ENCODE measurements at places on chromosomes 1 and 21.
A peak's percentile ranks its signal among the peaks of the same experiment; 100 is the strongest.

GRCh38 chr1:18881642-18882431 lies 20.5 kb downstream of the ALDH4A1 start:
- DNase-seq, result no peak

DNA sequence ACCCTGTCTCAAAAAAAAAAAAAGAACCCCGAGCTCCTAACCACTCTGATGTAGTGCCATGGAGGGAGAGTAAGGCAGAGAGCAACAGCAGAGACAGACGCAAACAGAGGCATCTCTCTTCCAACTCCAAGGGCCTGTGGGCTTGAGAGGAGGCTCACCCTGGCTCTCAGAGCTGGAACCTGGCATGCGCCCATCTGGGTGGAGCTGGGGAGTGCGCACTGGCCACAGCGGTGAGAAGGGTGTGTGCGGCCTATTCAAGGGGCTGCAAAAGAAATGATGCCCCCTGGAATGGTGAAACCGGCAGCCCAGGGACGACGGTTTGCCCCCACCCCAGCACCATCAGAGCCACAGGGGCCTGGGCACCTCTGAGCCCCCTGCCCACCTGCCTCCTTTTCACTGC lies 17.6 kb downstream of the COL8A2 start:
- DNase-seq, result no peak

DNA sequence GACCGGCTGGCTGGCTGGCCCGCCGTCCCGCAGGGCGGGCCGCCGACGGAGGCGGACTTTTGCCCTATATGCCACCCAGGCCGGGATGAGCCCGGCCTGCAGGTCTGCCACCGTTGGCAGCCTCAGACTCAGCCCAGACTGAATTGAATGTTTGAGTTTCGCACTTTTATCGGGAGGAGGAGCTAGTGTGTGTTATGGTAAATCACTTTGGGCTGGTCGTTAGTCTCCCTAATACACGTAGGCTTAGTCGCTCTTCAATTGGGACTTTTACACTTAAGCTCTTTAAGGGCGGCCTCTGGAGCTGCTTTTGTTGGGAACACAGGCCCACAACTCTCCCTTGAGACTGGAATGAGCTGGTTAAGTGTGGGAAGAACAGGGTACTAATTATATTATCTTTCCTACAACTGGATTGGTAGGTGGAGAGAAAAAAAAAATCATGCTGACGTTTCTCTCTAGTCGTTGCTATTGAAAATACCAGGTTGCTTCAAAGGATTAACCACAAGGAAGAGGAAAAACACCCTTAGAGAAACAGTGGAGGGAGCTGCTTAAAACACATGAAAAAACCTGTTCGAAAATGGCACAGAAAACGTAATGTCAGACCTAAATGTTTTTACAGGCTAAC lies 1.4 kb upstream of the IRF2BP2 start:
- no peak for DNase-seq

- no peak for DNase-seq
Measured at GRCh38 chr1:170590921-170591705, 59.1 kb downstream of the GORAB start.

GRCh38 chr1:203408486-203409481 lies 57.9 kb upstream of the FMOD start:
- DNase-seq, result peak; percentile 72

DNA sequence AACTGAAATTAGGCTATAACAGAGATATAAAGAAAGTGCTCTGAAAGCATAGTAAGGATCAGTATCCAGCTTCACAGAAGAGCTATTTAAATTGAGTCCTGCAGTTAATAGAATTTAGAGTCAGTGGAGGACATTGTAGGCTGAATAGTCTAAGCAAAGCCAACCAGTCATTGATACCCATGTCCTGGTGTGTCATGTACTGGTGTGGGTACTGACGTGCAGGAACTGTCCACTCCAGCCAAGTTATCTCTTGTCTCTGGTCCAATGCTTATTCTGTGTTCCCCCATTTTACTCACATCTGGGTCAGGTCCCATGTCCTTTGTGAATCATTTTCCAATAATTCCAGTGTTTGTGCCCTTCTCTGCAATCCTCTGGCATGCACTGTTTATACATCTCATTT lies 90.0 kb downstream of the MACF1 start:
- no peak for DNase-seq

DNA sequence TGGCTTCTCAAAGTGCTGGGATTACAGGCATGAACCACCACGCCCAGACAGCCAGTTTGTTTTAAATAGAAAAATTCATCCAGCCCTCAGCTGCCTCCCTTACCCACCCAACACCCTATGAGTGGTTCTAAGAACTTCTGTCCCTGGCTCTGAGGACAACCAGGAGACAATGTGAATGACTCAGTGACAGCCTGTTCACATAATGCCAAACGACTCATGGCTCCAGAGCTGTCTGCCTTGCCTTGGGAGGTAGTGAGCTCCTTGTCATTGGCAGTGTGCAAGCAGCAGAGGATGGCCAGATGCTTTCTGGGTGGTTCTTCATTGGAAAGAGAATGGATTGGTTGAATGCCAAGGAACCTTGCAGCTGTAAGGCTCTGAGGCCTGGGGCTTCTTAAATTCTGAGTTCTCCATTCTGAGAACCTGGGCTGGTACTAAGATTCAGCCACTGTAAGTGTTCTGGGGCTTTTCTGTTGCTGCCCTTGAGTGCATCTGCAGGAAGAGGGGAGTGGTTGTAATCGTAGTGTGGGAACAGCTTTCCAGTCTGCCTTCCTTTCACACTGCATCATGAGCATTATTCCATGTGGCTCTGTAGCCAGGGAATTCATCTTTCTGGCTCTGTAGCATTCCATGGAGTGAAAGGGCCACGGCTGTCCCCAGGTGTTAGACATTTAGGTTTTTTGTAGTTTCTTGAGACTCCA lies 5.8 kb downstream of the SERINC2 start:
- DNase-seq, result no peak

DNA sequence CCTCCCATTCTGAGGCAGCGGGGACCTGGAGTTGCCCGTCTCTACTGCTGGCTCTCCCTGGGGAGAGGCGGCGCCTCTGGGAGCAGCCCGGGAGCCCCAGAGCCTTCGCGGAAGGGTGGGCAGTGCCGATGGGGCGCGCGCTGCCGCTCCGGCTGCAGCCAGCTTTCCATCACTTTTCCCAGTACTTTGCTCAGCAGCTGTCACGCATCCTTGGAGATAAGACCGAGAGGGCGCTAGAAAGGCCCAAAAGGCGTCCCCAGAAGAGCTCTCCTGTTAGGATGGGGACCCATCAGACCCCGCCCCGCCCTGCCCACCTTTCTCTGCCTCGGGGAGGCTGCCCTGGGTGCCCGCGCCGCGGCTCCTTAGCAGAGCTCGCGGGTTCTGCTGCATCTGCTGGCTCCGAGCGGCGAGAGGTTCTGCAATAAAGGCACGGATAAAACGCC lies 534 bp downstream of the KCNH1 start:
- DNase-seq, result peak; percentile 47

GRCh38 chr1:227391879-227392278 lies 73.6 kb upstream of the CDC42BPA start:
- DNase-seq, result no peak

DNA sequence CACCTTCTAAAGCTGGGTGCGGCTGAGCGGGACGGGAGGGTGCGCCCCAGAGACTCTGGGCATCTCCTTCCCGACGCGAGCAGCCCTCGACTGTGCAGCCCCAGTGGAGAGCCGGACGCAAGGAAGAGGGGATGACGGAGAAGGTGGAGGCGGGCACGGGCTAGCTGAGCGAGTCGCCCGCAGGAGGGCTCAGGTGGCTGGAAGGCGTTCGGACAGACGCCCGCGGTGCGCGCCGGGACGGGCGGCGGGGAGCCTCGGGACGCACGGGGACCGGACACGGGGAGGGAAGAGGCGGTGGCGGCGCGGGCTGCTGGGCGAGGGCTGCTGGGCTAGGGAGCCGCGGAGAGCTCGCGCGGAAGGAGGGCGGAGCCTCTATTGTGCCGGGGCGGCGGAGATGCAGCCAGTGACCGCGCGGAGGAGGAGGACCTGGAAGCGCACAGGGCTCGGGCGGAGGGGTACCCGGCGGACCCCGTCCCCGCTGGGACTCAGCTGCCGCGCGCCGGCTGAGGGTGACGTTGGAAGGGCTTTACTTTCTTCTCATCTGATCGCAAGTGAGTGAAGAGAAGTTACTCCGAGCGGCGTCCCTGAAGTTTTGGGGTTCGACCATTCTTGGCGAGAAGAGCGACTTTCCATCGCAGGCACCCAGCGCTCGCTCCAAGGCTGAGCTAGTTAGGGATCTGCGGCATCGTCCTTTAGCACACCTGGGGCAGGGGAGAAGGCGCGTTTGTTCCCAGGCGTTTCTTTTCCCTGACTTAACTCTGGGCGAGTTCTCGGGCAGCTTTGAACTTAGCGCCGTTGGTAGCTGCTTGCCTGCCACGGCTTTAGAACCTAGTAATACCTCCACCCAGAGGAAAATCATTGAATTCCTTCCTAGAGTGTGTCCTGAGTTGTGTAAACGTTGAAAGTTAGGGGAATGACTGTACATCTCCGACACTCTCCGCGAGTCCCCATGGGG lies at the start of gene OLFML2B:
Gene OLFML2B, minus strand, starts transcription at position 323 of the 955 bp plus-strand sequence. CDS start 439 bp downstream, outside the sequence.
- peak; percentile 19 for DNase-seq

- no peak for DNase-seq
Measured at GRCh38 chr1:97041026-97041425, 319.4 kb downstream of the PTBP2 start.

DNA sequence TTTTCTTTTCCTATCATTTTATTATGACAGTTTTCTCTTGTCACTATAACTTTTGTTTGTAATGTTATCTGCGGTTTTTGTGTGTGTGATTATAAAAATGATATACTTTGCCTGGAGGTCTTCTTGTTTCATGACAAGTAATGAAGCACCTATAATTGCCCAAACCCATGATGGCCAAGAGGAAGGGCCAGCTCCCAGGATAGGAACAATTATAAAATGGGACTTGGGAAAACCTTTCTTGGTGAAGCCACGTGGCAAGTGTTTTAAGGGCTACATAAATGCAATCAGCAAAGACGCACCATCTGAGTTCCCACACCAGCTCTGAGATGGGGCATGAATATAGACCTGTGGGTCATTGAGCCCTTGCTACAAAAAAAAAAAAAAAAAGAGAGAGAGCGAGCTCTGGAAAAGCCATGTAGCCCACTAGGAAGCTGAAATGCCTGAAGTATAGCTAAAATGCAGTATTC lies 462.6 kb upstream of the RUNX1 start:
- no peak for DNase-seq

DNA sequence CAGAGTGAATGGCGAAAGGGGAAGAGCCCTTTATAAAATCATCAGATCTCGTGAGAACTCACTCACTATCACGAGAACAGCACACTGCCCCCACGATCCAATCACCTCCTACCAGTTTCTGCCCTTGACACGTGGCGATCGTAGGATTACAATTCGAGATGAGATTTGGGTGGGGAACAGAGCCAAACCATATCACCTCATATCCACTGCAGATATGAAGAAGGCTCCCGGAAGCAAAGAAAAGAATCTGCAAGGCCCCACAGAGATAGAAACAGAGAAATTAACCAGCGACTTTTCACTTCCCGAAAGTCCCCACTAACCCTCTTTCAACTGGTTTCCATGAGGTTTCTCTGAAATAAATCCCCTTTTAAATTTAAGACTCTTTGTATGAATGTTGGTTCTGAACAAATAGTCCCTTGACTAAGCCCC lies 86.2 kb upstream of the IRF2BP2 start:
- DNase-seq, result no peak

DNA sequence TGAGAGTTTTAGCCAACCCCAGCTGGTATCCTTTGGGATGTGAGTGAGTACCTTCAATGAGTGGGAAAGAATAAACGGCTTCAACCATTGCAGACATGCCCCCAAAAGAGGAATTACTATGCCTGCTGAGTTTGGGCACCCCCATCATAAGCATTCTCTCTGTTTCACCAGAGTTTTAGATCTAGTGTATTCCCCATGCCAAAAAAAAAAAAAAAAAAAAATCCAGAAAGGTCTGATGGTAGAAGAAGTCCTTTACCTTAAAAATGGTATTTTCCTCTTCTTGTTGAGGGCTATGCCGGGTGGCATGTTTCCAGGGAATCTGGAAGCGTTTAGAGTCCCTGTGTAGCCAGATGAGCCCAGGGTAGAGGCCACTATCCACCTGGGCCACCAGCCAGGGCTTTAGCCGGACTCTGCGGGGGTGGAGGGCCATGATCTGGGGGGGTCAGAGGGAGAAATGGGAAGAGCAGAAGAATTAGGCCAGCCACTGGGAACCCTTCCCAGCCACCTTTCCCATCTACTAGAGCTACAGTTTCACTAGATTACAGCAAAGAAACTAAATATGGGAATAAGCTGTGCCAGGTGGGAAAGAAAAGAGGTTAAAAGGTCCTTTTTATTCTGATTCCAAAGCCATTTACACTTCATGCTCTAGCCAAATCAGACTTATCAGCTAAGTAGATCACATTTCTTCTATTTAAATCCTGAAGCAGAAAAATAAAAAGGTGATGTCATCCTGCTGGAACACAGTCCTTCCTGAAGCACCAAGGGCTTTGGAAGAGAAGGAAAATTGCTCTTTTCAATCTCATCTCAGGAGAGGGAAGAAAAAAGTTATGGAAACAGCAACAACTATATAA lies 4.7 kb downstream of the IRF6 start:
- no peak for DNase-seq

DNA sequence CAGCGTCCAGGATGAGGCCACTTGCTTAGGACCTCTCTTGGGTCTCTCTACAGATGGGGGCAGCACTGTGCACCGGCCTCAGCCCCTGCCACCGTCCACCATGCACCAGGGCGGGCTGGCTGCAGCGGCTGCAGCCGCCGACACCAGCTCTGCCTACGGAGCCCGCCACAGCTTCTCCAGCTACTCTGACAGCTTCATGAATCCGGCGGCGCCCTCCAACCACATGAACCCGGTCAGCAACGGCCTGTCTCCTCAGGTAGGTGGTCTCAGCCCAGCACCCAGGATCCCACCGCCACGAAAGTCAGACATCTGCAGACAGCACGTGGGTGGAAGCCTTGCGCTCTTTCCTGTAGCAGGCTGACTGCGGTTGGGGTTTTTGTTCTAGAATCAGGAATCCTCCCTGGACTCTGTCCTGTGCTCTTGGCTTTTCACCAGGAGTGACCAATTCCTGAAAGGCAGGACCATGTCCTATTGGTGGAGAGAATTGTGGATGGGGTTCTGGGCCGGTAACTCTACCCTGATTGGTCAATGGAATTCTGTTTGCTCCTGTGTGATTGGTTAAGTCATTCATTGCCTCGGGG lies 72.5 kb downstream of the PAX7 start:
- no peak for DNase-seq

- no peak for DNase-seq
Measured at GRCh38 chr1:153364156-153364555, 6.5 kb downstream of the S100A9 start.

DNA sequence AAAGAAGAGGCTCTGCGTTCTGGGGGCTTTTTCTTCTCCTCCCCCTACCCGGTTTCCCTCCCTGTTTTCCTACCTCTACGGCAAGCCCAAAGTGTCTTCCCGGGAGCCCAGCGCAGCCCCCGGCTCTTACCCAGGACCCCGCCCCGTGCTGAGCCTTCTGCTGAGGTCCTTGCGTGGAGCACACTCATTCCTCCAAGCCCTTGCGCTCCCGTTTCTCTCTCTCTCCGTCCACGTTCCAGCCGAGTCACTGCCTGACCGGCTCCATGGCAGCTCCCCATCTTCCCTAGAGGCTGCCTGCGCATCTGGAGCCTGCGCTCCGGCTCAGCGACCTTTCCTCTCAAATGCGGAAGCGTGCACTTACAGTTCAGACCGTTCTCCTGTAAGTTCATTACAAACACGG lies 24.9 kb upstream of the PDXK start:
- DNase-seq, result no peak

All from hippocampal formation (tissue), 2 donors.